Breast epithelium (tissue), 4 donors: ENCODE measurements at places on chromosomes 2 and 18. TPM values are rescaled to one million over a fixed set of nuclear protein-coding genes. Genes with fewer than 3 reads are reported as not detected.

DNA sequence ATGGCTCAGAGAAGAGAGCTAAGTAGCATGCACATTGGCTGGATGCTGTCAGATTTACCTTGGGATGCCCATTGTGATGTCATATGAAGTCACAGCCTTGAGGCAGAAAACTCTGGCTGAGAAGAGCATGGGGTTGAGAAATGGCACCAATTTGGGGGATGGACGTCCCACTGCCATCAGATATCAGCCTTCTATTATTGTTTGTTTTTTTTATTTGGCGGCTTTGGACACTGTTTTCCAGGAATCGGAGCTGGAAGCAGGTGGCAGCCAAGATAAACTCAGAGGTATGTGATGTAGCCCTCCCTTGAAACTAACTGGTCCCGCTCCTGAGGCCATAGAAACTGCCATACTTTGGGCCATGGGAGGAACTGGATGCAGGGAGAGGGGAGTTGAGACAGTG is 40.6 kb downstream of the GCKR start:
- H3K27ac ChIP-seq: no peak overlapping the region
- no peak for DNase-seq
- H3K36me3 ChIP-seq: no peaks in the 10 kb centered on the region
- no peaks in the 10 kb centered on the region for H3K4me1 ChIP-seq
- no peak overlapping the region for H3K4me3 ChIP-seq
- no peaks in the 10 kb centered on the region for H3K27me3 ChIP-seq

DNA sequence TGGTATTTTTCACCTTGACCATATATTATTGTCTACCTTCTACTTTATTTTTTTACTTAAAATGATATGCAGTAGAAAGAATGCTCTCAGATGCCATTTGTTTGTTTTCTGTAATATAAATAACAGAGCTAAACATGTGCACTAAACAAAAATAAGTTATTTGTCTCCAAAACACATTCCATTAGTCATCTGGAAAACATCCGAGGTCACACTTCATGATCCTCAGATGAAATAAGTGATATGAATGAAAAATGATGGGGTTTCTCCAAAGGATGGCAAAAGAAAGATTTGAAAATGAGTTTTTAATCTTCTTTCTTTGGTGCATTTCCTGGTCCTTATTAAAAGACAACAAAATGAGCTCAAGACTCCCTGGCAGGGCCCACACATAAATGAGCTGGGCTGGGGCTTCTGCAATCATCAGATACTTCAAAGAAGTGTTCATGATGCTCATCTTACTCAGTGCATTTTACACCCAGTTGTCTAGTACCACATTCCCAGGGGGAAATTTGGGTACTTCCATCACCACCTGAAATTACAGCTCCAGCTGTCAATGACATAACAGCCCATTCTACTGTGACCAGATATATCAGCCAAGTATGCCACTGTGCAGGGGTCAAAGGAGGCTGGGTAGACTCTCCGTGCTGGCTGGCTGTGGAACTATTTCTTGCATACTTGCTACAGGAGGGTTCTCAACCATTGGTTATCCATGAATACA is 283.5 kb downstream of the PID1 start:
- no peak overlapping the region for H3K27ac ChIP-seq
- no peaks in the 10 kb centered on the region for H3K27me3 ChIP-seq
- no peaks in the 10 kb centered on the region for H3K4me1 ChIP-seq
- no peak overlapping the region for H3K4me3 ChIP-seq

- no peak for DNase-seq
- no peak overlapping the region for H3K27ac ChIP-seq
- peaks cover 4% of the 10 kb centered on the region for H3K36me3 ChIP-seq
- H3K4me3 ChIP-seq: no peak overlapping the region
Measured at GRCh38 chr2:53694096-53694771, 73.4 kb upstream of the CHAC2 start.

GRCh38 chr2:68124321-68124720 is 33.4 kb upstream of the PNO1 start:
- H3K27ac ChIP-seq: no peak overlapping the region

GRCh38 chr18:34947711-34948125 is 93.5 kb upstream of the MAPRE2 start:
- no peak overlapping the region for H3K27ac ChIP-seq
- no peak for DNase-seq
- H3K27me3 ChIP-seq: no peaks in the 10 kb centered on the region
- no peaks in the 10 kb centered on the region for H3K4me1 ChIP-seq
- H3K4me3 ChIP-seq: no peak overlapping the region
- no peaks in the 10 kb centered on the region for H3K36me3 ChIP-seq

DNA sequence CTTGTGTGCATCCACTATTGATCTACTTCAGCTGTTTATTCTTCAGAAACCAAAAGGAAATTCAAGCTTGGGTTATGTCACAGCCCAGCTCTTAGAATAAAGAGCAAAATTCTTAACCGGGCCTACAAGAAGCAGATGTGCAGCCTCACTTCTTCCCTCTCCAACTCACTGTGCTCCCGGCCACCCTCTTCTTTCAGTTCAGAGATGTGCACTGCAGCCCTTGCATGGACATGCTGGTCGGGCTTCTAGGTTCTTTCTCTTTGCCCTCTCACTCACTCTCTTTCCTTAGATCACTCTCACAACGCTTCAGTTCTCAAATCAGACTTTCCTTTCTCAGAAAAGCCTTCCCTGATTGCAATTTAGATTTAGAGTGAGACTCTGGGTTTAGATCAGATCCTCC is 104.1 kb downstream of the CHN1 start:
- no peak overlapping the region for H3K4me3 ChIP-seq
- no peak overlapping the region for H3K27ac ChIP-seq
- H3K36me3 ChIP-seq: no peaks in the 10 kb centered on the region
- DNase-seq: no peak
- no peaks in the 10 kb centered on the region for H3K4me1 ChIP-seq
- no peaks in the 10 kb centered on the region for H3K27me3 ChIP-seq

DNA sequence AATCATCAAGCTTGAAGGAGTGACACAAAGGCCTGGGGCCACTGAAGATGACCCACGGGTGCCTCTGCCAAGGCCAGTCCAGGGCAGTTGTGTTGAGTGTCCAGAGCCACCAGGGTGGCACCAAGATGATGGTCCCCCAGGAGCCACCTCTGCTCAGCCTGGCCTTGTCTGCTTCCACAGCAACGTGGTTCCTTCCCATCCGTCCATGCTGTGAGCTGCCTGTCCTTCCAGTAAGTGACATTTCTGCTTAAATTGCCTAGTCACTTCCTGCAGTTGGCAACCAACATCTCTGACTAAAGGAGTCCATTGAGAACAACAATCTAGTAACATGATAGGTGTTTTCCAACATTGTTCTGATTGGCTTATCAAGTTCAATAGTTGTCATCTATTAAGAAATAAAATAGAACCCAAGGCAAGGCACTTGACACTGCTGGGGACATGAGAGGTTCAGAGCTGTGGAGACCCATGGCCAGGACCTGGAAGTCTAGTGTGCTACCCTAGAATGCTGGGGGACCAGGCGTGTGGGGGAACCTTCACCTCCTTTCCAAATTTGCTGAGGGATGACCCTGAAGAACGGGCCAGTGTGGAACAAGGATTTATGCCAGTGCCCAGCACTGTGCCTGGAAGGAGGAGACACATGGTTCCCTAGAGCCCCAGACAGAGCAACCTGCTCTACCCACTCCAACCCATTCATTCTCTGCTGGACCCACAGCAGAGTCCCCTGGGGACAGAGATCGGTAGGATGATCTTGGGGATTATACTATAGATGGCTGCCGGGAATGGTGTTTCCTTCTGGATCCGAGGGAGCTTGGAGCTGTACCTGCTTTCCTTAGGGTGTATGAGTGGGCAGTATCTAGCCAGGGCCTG is 98.9 kb upstream of the EPC2 start:
- H3K27ac ChIP-seq: no peak overlapping the region
- no peaks in the 10 kb centered on the region for H3K4me1 ChIP-seq
- H3K36me3 ChIP-seq: no peaks in the 10 kb centered on the region

- H3K4me3 ChIP-seq: no peak overlapping the region
- peaks cover 4% of the 10 kb centered on the region for H3K4me1 ChIP-seq
- no peak for DNase-seq
Measured at GRCh38 chr2:173090973-173091660, 15.5 kb downstream of the MAP3K20 start.

- H3K27ac ChIP-seq: no peak overlapping the region
- no peaks in the 10 kb centered on the region for H3K27me3 ChIP-seq
- peaks cover 8% of the 10 kb centered on the region for H3K4me1 ChIP-seq
- DNase-seq: no peak
Measured at GRCh38 chr18:59353079-59353680, 5.9 kb downstream of the LMAN1 start.

GRCh38 chr2:205714058-205714776 is 31.9 kb downstream of the NRP2 start:
- DNase-seq: no peak
- no peaks in the 10 kb centered on the region for H3K27me3 ChIP-seq
- no peak overlapping the region for H3K4me3 ChIP-seq
- H3K36me3 ChIP-seq: no peaks in the 10 kb centered on the region
- H3K4me1 ChIP-seq: no peaks in the 10 kb centered on the region

DNA sequence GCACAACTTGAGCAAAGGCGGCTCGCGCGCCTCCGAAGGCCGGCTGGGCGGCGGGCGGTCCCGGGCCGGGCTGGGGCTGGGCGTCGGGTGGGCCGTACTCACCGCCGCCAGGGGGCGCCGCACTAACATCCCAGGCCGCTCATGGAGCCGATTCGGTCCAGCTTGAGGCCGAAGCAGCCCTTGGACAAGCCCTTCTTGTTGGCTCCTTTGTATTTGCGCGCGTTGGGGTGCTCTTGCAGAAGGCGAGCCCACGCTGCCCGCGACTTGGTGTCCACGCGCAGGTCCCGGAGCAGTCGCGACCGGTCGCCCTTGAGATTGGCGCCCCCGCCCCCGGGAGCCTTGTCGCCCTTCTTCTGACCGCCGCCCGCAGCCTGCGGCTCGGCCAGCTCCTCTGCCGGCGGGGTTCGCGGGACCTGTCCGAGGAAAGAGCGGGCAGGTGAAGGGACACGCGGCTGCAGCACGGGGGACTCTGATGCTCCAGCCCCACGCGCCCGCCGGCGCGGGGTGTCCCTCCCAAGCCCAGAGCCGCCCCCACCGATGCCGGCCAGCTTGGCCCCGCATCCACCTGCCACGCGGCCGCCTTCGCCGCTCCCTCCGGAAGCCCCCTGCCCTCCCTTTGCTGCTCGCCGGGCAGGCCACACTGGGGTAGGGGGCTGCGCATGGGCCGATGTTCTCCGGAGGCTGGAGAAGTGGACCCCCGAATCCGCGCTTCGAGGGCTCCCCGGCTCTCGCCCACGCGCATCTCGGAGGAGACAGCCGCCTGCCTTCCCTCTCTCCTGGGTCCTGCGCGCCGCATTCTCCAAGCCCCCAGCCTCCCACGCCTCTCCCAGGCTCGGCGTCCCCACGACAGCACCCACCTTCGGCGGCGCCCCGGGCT is 655 bp downstream of the NPPC start:
- H3K36me3 ChIP-seq: no peaks in the 10 kb centered on the region
- DNase-seq: peak; percentile 72
- no peak overlapping the region for H3K27ac ChIP-seq
- peaks cover 8% of the 10 kb centered on the region for H3K4me1 ChIP-seq
- H3K4me3 ChIP-seq: peak overlapping the region; percentile 71

DNA sequence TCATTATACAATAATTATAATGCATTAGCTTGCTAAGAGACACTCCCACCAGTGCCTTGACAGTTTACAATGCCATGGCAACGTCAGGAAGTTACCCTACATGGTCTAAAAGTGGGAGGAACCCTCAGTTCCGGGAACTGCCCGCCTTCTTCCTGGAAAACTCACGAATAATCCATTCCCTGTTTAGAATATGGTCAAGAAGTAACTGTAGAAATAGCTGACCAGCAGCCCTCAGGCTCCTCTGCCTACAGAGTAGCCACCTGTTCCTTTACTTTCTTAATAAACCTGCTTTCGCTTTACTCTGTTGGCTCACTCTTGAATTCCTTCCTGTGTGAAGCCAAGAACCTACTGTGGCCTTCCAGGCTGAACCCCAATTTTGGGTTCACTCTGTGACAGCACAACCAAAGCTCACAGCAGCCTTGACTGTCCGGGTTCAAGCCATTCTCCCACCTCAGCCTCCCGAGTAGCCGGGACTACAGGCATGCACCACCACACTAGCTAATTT is 20.0 kb upstream of the PTPN2 start:
- no peak overlapping the region for H3K27ac ChIP-seq
- H3K27me3 ChIP-seq: no peaks in the 10 kb centered on the region
- no peak for DNase-seq
- H3K4me3 ChIP-seq: no peak overlapping the region
- H3K4me1 ChIP-seq: no peaks in the 10 kb centered on the region
- no peaks in the 10 kb centered on the region for H3K36me3 ChIP-seq

DNA sequence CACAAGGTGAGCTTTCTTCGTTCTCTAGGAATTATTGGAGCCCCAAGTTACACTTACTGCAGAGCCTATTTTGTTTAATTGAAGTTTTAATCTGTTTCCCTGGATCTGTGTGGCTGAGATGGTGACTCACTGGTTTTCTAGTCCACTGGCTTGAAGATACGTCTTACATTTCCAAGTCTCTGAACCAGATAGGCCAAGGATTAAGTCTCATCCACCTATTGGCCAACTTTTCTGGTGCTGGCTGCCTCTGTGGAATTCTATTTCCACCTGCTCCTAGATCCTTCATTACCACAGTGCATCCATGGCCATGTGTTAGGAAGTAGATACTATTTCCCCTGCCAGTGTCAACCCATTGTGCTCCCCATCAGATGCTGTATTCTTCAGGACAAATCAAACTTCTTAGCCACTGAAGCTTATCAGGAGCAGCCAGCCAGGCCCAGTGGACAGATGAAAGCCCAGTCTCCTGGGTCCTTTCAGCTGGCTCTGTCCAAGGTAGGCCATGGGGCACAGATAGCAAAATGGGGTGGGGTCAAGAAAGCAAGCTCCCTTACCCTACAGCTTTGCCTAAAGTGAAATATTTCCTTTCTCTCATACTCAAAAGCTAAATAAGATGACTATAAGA is 198.8 kb upstream of the TCF4 start:
- H3K4me1 ChIP-seq: no peaks in the 10 kb centered on the region
- no peak overlapping the region for H3K4me3 ChIP-seq
- H3K27me3 ChIP-seq: no peaks in the 10 kb centered on the region
- H3K36me3 ChIP-seq: no peaks in the 10 kb centered on the region
- no peak for DNase-seq

GRCh38 chr2:54523324-54523959 is 67.3 kb downstream of the SPTBN1 start:
- H3K4me1 ChIP-seq: no peaks in the 10 kb centered on the region
- no peak overlapping the region for H3K27ac ChIP-seq
- no peaks in the 10 kb centered on the region for H3K36me3 ChIP-seq
- H3K4me3 ChIP-seq: no peak overlapping the region
- no peaks in the 10 kb centered on the region for H3K27me3 ChIP-seq

- peak overlapping the region; percentile 96 for H3K4me3 ChIP-seq
- peak overlapping the region; percentile 99 for H3K27ac ChIP-seq
- no peaks in the 10 kb centered on the region for H3K27me3 ChIP-seq
Measured at GRCh38 chr2:43224571-43225092, 1.8 kb downstream of the ZFP36L2 start.

The CRYGC gene
- not detected for total RNA-seq

The EN1 gene
- total RNA-seq: 0.29 TPM

The ASIC4 gene
- 0.44 TPM for total RNA-seq

The CNTNAP5 gene
- not detected for total RNA-seq

The GALNT13 gene
- total RNA-seq: 17.3 TPM

The CXCR1 gene
- total RNA-seq: not detected

The DLGAP1 gene
- total RNA-seq: 17.6 TPM

The SERPINB5 gene
- not detected for total RNA-seq

The FAM110C gene
- 1.6 TPM for total RNA-seq

The ADGRF3 gene
- under 0.01 TPM for total RNA-seq
